AG10803 (cell line): ENCODE measurements at places on chromosomes 1 and 21.

DNA sequence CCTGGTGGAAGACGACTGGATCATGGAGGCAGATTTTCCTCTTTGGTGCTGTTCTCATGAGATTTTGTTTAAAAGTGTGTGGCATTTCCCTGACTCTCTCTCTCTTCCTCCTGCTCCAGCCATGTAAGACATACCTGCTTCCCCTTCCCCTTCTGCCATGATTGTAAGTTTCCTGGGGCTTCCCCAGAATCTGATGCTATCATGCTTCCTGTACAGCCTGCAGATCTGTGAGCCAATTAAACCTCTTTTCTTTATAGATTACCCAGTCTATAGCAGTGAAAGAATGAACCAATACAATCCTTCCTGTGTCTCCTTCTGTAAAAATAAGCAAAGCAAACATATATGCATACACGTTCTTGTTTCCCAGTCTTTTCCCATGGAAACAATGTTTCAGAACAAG is 273.2 kb downstream of the DYRK1A start:
- DNase-seq = no peak

- DNase-seq = no peak
These were observed 80.6 kb downstream of the RASAL2 start for GRCh38 chr1:178174539-178174938.

DNA sequence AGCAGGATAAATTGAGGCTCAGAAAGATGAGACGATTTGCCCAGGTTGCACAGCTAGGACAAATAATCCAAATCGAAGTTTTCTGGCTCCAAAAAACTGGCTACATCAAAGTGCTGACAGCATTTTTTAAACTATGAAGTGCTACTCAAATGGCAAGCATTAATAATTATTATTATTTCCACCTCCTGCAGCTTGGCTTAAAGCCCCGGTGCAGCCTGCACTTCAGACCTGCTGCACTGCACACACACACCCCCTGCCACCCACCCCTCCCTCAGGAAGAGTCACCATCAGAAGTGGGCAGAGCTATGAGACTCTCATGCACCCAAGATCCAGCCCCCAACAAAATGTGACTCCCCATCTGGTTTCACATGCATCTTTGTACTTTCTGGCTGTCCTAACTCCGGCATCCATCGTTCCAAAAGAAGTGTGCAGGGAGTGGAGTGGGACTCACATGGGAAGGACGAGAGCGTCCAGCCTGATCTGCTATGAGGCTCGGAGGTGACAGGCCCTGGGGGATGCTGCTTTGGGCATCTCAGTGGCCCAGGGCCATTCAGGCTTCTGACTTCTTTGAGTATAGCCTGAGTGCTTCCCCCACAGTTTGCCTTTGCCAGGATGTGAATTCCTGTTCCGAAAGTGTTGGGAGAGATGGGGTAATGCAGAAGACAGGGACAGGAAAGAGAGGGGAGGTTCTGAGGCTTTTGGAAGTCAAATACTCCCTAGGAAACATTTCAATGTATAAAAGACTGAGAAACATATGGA is 65.0 kb upstream of the FAM20B start:
- DNase-seq = peak; percentile 30

DNA sequence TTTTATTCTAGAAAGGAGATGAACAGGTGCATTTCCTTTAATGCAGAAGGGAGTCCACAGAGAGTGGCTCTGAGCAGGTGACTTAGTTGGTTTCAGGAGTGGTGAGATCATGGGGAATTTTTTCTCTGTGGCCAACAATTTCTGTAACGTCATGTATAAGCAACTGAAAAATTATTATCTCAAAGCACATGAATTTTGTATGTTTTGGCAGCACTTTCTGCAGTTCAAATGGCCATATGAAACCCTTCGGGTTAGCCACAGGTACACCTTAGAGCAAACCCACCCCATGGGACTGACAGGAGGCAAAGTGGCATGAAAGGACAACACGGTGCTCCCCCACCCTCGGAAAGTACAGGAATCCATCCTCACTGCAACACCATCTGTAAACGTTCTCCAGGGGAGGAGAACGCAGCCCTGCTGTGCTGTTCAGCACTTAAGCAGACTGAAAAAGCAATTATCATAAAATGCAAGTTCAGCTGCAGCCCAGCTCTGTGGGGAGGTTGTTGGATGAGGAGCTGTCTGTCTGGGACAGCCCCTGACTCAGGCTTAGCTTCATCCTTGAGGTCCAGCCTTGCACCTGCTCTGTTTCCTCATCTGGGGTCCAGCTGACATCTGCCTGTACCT is 55.8 kb upstream of the CLDN14 start:
- no peak for DNase-seq

- DNase-seq = no peak
These were observed 11.2 kb upstream of the SPRR4 start for GRCh38 chr1:152959273-152959672.

DNA sequence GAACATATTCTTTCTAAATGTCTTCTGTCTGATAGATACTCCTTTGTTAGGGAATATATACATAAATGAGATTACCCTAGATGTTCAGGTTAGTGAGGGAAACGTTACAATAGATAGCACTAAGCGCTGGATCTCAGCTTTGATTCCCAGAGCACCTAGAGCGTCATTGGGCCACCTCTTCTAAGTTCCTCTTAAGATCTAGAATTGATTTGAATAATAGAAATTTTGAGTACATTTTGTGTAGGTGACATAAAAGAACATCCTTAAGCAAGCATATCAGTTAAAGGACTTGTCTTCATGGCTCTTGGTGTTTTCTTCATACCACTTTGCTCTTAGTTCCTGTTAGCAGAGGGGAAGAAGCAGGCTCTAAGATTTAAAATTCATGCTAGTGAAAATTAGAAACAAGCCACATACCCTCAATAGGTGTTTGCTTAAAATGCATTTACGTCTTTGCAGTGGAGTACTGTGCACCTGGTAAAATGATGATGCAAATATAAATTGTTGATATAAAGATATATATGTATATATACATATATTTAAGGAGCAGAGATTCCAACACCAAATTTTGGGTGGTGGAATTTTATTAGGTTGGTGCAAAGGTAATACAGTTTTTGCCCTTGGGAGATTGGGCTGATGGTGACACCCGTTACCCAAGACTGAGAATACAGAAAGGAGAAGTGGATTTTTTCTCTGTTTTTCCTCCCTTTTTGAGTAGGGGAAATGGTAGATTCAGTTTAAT is 47.1 kb downstream of the DYRK1A start:
- DNase-seq = no peak

GRCh38 chr1:87950369-87950768 is 621.7 kb downstream of the LMO4 start:
- DNase-seq = no peak

DNA sequence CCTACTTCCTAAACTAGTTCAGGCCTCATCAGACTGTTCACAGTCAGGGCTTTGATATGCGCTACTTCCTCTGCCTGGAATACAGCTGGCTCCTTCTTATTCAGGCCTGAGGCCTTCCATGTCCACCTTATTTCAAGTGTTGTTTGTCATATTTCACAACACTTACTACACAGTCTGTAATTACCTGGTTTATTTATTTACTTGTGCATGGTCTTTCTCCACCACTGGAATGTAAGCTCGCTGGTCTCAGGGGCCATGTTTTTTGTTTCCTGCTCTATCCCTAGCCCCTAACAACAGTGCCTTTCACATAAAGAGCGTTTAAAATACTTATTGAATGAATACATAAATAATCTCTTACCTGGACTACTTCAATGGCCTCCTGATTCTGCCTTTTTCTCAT is 4.6 kb upstream of the SRSF4 start:
- no peak for DNase-seq

- no peak for DNase-seq
These were observed 14.1 kb upstream of the HMGCS2 start for GRCh38 chr1:119782631-119783325.

GRCh38 chr1:233704170-233704897 is 90.4 kb downstream of the KCNK1 start:
- DNase-seq = no peak

GRCh38 chr1:89260566-89261255 is 11.9 kb downstream of the GBP5 start:
- DNase-seq = peak; percentile 57

DNA sequence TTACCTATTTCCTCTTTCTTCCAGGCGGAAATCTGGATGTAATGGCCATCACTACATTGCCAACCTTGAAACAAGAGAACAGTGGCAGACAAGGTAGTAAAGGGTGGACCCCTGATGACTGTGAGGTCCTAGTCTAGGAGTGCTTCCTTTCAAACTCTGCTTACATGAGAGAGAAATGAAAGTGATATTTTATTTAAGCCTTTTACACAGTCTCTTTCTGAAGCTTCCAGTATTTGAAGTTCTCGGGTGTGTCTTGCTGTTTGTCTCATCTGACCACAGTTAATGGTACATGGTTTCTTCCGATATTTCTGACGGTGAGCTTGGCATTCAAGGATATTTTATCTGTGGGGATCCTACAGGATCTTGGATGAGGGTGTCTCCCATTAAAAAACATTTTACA is 215.2 kb downstream of the SLC45A1 start:
- no peak for DNase-seq

- no peak for DNase-seq
These were observed 8.6 kb upstream of the ACBD3 start for GRCh38 chr1:226195144-226195543.

DNA sequence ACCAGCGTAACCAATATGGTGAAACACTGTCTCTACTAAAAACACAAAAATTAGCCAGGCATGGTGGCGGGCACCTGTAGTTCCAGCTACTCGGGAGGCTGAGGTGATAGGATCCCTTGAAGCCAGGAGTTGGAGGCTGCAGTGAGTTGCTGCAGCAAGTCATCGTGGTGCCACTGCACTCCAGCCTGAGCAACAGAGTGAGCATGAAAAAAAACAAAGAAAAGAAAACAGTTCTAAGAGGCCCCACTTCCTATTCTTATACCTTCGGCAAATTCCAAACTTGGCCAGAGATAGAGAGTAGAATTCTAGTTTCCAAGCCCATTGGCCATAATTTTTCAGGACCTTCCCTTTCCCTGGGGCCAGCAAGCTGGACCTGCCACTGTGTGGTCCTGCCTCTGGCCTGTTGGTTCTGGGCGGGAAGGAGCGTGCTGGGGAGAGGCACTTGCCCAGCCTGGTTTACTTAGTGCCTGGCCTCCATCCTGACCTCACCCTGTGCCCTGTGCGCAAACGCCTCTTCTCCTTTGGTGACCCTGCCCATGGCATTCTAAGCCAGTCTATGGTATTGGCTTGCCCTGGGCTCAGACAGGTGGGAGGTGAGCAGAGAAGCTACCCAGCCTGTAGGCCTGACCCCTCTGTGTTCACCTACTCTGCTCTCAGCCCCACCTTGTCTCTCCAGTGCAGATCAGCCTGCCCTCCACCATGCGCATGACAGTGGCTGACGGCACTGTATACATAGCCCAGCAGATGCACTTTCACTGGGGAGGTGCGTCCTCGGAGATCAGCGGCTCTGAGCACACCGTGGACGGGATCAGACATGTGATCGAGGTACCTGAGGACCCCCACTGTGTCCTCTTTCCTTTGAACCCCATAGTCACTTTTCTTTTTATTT is 11.0 kb downstream of the CA6 start:
- DNase-seq = no peak
